ENCODE measurements at places on chromosomes 3 and 15. TPM values are rescaled to one million over a fixed set of nuclear protein-coding genes. Genes with fewer than 3 reads are reported as not detected.

DNA sequence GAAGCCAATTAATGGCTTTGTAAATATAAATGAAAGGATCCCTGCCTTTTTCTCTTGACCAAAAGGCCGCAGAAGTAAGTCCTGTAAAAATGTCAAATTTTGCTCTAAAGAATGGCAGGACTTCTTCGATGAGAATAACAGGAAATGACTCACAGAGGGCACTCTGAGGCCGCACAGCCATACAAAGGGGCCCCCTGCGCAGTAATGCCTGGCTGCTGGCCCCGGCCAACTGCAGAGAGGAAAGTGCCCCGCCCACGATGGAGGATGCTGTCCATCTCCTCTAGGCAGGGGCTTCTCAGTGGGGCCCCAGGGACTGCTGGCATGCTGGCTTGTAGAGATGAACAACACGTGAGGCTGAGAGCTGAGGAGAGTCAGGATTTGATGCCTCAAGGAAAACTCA lies 18.1 kb upstream of the SCN10A start:
- no peaks in the 10 kb centered on the region for H3K27me3 ChIP-seq
- H3K36me3 ChIP-seq = no peaks in the 10 kb centered on the region
- peaks cover 44% of the 10 kb centered on the region for H3K4me1 ChIP-seq

DNA sequence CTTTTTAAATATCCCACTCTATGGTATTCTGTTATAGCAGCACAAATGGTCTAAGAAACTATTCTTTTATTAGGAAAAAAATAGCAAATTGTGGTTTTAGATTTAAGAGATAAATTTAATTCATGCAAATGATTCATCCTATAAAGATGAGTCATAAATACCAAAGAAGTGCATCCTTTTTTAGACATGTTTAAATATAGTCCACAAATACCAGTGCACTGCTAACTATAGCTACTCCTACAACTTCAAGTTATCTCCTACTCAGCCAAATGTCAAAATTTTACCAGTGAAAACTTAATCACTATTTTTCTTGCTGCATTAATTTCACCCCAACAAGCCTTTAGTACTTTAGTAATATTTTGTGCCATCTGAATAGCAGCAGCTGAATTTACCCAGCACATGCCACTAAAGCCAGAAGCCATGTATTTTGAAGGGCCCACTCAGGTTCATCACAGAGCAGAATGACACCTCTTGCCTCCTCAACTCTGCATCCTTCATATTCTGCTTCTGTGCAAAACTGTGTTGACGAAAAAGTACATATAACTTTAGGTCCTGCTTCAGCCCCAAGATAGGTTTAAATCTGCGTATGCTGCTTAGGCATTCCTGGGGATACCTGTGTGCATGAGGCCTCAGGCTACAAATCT lies 24.9 kb downstream of the CX3CR1 start:
- H3K4me1 ChIP-seq = no peaks in the 10 kb centered on the region
- peaks cover 5% of the 10 kb centered on the region for H3K27me3 ChIP-seq
- no peak for DNase-seq
- H3K4me3 ChIP-seq = no peak overlapping the region
- no peak overlapping the region for H3K27ac ChIP-seq

GRCh38 chr15:86797135-86797534 lies 717.5 kb downstream of the AGBL1 start:
- no peak overlapping the region for H3K4me3 ChIP-seq
- H3K36me3 ChIP-seq = no peaks in the 10 kb centered on the region
- H3K27me3 ChIP-seq = no peaks in the 10 kb centered on the region

DNA sequence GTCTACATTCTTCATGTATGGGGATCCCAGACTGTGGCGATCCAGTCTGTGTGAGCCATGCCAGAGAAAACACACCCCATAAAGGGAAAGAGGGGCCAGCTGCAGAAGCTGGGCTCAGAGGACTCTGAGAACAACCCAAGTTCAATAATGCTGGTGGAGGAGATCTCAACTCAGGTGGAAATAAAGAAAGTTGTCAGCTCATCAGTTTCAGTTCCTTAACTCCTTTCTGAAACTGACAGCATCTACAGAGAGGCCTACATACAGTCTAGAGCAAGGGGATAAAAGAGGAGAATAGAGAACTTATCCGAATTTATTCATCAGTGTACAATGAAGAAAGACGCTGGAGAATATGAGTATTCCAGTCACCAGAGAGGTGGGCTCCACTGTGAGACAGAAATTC lies 77.0 kb downstream of the NTRK3 start:
- no peak for DNase-seq
- H3K4me1 ChIP-seq = peaks cover 4% of the 10 kb centered on the region
- no peak overlapping the region for H3K4me3 ChIP-seq
- H3K36me3 ChIP-seq = no peaks in the 10 kb centered on the region

ST3GAL6 gene
- total RNA-seq = 17.7 TPM

C3orf85 gene
- not detected for total RNA-seq

MED12L gene
- 0.23 TPM for total RNA-seq
